ENCODE measurements at places on chromosomes 1 and 21.

- DNase-seq = no peak
Observed at GRCh38 chr1:151492120-151492519, 19.1 kb upstream of the CGN start.

DNA sequence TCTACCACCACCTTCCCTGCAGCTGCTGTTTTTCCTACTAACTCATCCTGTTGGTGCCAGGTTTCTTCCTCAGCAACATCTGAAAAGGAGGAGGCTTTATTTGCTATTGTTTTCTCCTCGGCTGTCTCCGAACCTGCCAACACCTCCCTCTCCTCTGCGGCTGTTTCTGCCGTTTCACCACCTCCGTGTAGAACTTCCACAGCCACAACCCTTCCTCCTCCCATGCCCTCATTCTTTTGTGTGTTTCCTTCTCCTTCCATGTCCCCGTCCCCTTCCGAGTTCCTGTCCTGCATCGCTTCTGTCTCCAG is 59.0 kb upstream of the LRRC53 start:
- no peak for DNase-seq

DNA sequence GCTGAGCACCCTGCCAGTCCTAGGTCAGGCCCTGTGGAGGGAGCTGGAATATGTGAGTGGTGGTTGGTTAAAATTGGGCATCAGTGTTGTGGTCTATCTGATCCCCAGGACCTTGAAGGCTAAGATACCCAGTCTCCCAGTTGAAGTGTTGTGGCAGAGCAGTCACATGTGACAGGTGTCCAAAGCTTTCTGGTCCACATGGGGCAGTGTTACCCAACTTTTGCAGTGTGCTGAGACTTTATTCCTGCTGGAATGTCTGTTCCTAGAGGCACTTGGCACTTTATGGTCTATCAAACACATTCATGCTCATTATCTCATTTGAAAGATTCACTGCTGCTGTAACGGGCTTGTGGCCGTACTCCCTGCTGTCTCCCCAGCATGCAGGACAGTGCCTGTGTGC is 21.0 kb upstream of the LORICRIN start:
- peak; percentile 14 for DNase-seq

GRCh38 chr1:9183441-9183840 is 51.1 kb upstream of the H6PD start:
- DNase-seq = no peak

GRCh38 chr1:34460193-34460592 is 283.5 kb downstream of the C1orf94 start:
- peak; percentile 21 for DNase-seq

- no peak for DNase-seq
Observed at GRCh38 chr1:223504741-223505140, 111.5 kb downstream of the CCDC185 start.

DNA sequence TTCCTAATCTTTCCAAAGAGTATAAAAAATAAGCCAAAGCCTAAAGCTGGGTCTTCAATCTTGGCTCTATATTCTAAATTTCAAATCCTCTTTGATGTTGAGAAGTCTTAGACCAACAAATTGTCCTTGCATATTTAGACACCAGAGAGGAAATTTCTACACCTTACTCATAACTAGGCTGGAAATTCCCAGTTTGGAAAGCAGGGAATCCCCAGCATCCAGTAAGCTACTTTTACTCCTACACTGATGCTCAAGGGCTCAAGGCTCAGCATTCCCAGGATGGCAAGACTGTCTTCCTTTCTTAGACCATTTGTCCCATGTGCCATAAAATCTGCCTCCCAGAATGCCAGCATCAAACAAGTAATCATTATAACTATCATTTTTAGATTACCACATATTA is 28.3 kb downstream of the PRDX6 start:
- no peak for DNase-seq

DNA sequence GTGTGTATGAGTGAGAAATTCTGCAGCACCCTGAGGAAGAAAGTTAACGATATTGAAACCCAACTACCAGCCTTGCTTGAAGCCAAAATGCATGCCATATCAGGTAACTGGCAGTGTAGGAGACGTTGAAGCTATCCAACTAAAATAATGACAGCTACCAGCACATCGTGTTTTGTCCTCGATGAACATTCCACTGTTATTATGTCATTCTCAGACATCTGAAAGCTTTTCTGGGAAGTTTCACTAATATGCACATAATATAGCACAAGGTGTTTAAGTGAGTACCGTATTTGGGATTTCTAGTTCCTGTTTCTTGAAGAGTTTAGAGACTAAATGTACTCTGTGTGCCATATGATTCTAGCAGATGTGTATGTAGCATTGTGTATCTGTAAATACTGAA is 173.5 kb downstream of the DISC1 start:
- no peak for DNase-seq

GRCh38 chr1:199089393-199090122 is 450.7 kb downstream of the PTPRC start:
- no peak for DNase-seq

DNA sequence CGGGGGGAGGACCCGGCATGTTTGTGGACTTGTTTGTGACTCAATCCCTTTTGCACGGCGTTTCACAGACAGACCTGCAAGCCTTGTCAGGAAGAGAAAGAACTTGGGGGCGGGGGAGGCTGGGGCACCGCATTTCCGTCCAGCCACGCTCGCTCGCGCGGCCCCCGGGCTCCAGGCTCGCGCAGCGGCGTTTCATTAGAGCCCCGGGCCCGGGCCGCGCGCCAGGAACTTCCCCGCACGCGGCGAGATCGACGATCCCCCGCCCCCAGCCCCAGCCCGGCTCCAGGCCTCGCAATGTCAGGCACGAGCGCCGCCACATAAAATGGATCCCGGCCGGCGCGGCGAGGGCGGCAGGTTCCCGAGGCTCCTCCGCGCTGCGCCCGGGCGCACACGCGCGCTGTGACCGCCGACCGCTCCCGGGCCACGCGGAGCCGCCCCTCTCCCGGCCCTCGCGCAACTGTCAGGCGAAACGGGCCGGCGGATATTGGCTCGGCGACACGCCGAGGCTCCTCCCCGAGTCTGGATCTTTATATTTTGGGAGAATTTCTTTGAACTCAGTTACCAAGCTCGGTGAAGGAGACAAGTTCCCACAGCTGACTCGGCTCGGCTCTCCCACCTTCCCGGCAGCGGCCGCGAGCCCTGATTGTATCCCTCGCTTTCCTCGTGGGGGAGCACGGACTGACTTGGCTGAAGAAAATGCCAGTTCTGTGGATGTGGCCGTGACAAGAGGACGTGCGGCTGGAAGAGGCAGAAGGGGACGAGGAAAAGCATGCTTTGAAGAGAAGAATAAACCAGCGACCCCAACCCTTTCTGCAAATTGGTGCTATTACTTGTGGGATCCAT is at the start of gene KIF26B:
TSS of gene KIF26B (plus strand) at position 557 of the 843 bp plus-strand sequence. CDS start 440 bp downstream, outside the sequence.
- DNase-seq = peak; percentile 62

- DNase-seq = no peak
Observed at GRCh38 chr1:152153996-152154395, 5.0 kb downstream of the RPTN start.

DNA sequence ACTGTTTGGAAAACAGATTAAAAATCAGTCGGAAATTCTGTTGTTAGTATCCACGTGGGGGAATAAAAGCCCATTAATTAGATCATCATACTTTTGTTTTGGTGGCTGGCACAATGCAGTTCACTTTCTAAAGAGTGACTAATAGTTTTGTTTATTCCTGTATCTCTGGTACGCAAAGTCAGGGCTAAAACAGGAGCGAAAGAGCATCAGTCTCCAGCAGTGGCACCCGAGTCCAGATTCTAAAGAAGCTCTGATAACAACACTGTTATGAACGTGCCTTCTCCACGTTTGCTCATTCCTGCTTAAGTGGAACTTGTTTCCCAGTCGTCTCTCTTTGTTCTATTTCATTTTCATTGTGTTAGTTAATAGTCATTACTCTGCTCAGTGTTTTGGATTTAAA is 69.6 kb downstream of the HSPA13 start:
- DNase-seq = no peak

DNA sequence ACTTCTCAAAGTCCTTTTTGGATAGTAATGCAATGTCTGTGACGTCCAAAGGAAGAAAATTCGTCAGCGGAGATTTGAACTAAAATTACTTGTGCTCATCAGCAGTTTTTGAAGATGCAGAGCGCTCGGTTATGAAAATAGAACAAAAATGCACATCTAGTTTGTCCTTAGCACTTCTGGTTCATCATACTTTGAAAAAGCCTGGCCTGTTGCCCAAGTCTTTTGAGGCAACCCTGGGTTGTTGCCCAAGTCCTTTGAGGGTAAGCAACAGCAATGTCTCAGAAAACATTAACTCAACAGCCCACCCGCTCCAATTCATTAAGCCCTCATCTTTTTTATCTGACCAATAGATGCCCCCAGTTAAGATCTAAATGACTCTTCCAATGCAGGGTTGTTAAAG is 91.9 kb downstream of the HUNK start:
- DNase-seq = no peak

- no peak for DNase-seq
Observed at GRCh38 chr1:193259636-193260035, 73.2 kb upstream of the B3GALT2 start.

- DNase-seq = no peak
Observed at GRCh38 chr1:12383001-12383400, 153.2 kb downstream of the VPS13D start.

- DNase-seq = no peak
Observed at GRCh38 chr1:101239095-101240040, 2.5 kb downstream of the S1PR1 start.

DNA sequence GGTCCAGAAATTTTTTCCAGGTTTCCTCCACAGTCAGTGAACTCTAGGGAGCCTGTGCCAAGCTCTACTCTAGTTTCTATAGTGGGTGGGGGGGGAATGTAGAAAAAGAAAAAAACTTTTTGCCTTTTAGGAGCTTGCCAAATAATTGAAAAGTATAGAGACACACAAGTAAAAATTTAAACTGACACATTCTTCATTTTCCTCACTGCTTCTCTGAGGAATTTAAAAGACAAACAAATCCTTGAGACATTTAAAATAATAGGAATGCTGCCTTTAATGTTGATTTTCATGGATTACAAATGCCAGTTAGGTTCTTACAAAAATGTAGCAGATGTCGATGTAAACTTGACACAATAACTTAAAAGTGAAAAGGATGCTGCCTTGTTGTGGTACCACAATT is 241.9 kb downstream of the DNM3 start:
- no peak for DNase-seq

GRCh38 chr1:229438021-229438420 is 4.1 kb upstream of the ACTA1 start:
- no peak for DNase-seq

DNA sequence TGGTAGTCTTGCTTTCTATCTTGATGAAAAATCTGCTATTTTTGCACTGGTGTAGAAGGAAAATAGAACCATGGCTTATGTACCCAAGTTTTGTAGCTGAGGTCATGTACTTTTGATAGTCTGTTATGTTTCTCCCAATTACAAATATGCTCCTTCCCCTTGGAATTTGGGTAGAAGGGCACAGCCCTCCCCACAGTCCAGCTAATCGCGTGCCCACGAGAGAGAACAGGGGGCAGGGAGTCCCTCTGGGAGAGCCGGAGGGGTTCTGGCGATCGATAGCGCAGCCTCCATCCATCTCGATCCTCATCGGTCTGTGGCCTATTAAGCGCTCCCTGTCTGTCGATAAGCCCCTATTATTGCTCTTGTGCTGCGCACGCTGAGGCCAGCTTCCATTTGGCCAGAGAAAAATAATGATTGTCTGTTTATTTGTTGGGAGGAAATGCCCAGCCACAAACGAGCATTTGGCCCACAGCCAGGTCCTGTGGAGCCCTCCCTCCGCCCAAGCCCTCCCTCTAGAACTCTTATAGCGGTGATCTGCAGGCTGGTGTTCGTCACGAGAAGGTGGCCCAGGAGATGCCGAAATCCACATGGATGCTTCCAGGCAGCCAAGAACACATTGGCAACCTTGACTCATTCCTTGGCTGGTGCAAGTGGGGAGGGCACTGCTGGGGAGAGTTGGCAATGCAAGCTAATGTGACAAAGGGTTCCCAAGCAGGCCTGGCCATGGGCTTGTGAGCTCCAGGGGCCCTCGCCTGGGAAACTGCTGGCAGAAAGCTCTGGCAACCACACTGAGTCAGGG is 134.7 kb upstream of the TNR start:
- DNase-seq = no peak

DNA sequence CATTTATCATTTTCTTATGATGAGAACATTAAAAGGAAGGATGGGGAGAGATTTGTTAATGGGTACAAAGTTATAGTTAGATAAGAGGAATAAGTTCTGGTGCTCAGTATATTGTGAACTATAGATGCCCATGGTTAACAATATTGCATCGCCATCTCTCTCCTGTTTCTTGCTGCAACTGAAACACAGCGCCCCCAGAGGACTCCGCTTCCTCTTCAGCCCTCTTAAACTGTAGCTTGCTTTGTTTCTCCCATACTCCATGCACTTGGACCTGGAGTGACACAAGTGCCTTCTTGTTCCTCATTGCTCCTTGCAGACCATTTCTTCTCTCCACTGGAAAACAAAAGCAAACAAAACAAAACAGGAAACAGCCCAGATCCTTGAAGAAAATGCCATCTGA is 70.1 kb upstream of the NTPCR start:
- peak; percentile 61 for DNase-seq

GRCh38 chr1:10694274-10694632 is 102.2 kb downstream of the CASZ1 start:
- DNase-seq = peak; percentile 35

DNA sequence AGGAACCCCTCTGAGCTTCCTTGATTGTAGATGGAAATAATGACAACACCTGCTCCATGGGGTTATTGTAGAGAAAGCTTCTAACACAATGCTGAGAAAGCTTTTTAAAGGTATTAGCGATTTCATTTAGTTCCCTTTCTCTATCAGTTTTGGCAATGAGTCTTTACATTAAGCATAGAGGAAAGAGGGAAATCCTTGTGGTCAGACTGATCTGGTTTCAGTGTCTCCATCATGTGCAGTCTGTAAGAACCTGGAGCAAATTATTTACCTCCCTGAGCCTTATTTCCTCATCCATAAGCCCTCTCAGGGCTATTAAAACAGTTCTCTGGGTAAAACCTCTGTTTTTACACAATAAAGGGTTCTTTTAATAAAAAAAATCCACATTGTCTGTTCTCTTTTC is 87.5 kb downstream of the FGGY start:
- DNase-seq = no peak

GRCh38 chr1:118335331-118335732 is 150.3 kb upstream of the SPAG17 start:
- no peak for DNase-seq

GRCh38 chr1:165476776-165477175 is 31.9 kb upstream of the RXRG start:
- DNase-seq = no peak

- no peak for DNase-seq
Observed at GRCh38 chr1:33032126-33032869, 4.4 kb downstream of the AK2 start.

DNA sequence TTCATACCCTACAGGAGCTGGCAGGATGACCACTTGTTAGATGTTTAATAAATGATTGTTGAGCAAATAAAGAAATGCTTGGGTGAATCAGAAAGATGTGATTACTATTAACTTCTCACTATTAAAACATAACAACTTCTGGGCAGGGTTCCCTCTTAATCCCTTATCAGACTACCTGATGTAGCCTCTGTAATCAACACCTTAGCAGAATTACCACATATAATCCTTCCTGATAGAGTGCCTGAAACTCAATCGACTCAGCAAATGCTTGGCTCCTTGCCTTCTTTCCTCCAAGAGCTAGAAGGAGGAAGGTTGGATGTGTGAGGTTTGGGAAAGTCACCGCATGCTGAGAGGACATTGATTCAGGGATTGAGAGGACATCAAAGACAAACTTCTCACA is 34.8 kb upstream of the DSCAM start:
- no peak for DNase-seq
